ENCODE measurements at places on chromosomes 7 and 10.
A peak's percentile ranks its signal among the peaks of the same experiment; 100 is the strongest.

- no peak for DNase-seq
Measured at GRCh38 chr7:121017586-121017985, 29.1 kb downstream of the CPED1 start.

- no peak for DNase-seq
Measured at GRCh38 chr10:75662715-75663114, 231.3 kb downstream of the LRMDA start.

DNA sequence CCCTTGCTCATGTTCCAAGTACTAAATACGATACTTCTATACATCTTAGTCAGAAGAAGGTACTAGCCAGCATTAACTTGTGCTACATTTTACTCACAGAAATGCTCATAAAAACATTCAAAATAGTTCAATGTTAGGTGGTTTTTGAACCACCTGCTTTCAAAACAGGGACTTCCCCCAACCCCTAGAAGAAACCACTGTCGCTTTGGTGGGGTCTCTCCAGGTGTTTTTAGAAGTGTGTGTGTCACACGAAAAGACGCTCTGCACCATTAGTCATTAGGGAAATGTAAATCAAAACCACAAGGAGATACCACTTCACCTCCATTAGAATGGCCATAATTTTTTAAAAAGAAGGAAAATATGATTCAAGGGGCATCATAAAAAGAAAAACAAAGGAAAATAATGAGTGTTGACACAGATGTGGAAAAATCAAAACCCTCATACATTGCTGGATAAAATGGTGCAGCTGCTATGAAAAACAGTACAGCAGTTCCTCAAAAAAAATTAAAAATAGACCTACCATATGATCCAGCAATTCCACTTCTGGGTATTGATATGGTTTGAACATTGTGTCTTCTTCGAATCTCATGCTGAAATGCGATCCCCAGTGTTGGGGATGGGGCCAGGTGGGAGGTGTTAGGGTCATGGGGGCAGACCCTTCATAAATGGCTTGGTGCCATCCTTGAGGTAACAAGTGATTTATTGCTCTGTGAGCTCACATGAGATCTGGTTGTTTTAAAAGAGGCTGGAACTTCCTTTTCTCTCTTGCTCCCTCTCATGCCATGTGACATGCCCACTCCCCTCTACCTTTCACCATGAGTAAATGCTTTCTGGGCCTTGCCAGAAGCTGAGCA is 74.2 kb downstream of the MALSU1 start:
- peak; percentile 17 for DNase-seq

DNA sequence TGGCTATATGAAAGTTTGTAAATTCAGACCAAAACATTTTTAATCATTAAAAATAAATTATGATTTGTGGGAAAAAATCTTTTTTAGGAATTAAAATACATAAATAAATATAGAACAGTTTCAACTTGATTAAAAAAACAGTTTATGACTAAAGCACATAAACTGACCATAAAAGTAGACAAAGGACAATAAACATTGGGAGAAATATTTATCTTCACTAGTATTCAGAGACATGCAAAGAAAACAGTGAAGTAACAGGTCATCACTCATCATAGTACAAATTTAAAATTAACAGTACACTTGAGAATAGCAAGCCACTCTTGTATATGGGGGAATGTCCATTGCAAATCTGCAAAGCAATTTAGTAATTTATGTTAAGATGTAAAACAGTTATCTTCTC is 28.0 kb upstream of the CELF2 start:
- DNase-seq = no peak

- DNase-seq = no peak
Measured at GRCh38 chr7:127683776-127684681, 32.0 kb downstream of the SND1 start.

GRCh38 chr7:17968791-17969715 is 28.8 kb upstream of the SNX13 start:
- no peak for DNase-seq

- no peak for DNase-seq
Measured at GRCh38 chr7:45580053-45580872, 6.1 kb downstream of the ADCY1 start.

DNA sequence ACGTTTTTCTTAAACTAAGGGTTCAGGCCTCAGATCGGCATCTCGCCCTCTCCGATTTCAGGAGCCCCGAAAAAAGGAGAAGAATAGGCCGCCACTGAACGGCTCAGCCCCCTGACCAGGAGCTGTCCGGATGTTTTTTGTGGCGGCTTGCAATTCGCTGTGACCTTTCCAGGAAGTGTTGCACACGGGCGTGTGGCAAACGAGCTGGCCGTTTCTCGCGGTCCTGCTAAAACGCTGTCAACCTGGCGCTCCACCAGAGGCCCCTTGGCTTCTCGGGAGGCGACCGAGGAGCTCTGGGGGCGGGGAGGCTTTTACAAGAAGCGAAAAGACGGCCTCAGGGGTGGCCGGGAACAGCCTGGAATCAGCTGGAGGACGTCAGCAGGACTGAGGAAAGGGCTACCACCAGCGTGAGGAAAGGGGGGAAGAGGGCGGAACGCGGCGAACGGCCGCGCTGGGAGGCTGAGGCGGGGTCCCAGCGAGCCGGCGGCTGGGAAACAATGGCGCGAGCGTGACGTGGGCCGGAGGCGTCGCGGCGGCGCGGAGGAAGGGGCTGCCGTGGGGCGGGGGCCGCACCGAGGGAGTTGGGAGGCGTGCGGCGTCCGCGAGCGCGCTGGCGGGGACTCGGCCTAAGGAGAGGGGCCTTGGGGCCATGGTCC is 493 bp downstream of the NT5C2 start:
- DNase-seq = peak; percentile 8

DNA sequence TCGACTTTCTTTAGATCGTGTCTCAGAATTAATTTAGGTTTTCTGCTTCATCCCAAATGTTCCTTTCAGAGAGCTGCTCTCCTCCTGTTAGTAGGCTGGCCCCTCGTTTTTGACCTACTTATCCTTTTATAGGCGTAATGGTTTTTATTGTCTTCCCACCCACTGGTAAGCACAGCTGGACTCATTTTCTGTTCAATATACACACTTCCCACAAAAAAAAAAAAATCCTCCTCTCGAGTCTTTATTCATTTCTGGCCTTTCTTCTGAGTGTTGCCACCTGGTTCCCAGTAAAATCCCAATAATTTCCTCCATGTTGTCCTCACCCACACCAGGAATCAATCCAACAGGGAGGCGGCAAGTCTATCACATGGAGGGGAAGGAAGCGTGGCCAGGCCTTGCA is 970.2 kb upstream of the CELF2 start:
- no peak for DNase-seq

DNA sequence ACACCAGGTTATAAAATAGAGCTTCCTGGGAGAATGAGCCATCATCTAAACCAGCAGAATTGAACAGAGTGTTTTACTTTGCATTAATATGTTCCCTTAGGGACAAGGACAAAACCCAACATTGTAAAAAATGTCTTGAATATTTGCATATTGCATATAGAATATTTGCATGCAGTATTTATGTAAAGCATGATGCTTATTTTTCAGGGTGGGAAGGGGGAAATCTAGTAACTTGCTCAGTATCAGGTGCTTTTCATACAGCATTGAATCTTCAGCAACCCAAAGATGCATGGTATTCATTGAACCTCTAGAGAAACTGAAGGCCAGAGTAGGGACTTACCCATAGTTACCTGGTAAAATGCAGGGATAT is 409.2 kb upstream of the ZMIZ1 start:
- DNase-seq = no peak

DNA sequence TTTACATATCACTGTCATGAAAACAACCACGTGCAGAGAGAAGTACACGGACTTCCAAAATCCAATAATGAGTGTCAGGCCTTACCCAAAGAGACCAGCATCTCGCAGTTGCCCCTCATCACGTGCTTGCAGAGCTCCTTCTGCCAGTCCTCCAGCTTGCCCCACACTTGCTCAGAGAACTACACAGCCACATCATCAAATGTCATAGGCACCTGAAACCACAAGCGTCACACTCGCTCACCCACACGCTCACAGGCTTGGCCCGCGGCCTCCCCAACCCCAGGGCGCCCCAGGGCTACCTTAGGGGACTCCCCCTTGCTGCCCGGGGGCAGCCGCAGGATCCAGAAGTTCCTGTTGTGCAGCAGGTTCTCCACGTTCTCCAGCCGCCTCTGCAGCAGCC is 123.4 kb upstream of the ZNF746 start:
- DNase-seq = peak; percentile 21

- DNase-seq = no peak
Measured at GRCh38 chr7:122726881-122727280, 24.2 kb upstream of the RNF148 start.

DNA sequence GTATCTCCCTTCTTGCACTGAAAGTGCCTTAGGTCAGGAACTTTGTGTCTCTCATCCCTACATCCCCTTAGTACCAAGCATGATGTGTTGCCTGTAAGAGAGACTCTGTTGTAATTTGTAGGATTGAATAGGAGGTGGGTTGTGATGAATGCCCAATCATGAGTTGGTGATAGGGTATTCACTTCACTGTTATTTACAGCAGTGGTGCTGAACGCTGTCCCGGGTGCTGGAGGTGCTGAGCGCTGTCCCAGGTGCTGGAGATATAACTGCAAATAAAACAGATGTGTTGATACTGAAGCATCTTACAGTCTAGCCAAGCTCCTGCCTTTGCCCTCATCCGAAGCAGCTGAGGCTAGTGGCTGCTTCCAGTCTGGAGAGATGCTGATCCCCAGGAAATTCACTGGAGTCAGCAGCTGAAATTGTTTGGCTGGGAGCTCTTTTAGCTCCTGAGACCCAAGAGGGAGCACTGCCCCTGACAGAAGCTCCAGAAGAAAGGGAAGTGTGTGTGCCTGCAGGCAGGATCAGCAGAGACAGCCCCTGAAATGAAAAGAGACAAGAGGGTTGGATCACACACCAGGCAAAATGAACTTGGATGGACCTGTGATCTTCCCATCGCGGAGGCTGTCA is 183.4 kb downstream of the SORCS3 start:
- no peak for DNase-seq

DNA sequence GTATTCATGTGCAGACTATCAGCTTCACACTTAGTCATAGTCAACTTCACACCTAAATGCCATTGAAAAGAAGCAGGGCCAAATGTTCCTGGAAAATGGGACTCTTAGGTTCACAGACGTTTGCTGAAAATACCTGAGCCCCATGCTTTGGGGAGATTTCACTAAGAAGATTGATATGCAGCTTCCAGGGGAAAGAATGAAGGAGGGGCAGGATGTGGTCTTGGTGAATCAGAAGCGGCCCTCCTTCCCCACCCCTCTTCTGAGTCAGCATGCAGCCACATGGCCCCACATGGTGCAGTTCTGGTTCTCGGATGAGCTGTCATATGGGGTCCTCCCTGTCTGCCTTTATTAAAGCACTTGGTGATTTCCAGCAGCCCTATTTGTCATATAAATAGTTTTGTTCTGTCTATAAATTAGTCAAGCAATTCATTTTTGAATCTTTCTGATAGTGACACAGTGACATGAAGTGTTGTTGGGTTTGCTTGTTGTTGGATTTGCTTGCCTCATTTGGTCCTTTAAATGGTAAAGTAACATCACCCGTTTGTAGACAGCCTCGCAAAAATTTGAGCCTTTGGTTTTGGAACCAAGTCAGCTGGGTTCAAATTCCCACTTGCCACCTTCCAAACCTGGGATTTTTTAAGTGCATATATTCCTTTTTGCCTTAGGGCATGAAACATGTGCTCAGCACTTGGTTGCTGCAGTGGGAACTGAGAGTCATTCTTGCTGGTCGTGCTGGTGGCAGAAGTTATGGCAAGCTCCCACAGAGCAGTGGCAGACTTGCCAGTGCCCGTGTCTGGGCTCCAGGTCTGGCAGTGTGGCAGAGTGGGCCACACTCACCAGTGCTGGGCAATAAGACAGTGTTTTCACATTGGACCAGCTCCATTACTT is 68.1 kb upstream of the CDK6 start:
- peak; percentile 60 for DNase-seq

- DNase-seq = no peak
Measured at GRCh38 chr10:34666008-34666704, 148.9 kb downstream of the PARD3 start.

DNA sequence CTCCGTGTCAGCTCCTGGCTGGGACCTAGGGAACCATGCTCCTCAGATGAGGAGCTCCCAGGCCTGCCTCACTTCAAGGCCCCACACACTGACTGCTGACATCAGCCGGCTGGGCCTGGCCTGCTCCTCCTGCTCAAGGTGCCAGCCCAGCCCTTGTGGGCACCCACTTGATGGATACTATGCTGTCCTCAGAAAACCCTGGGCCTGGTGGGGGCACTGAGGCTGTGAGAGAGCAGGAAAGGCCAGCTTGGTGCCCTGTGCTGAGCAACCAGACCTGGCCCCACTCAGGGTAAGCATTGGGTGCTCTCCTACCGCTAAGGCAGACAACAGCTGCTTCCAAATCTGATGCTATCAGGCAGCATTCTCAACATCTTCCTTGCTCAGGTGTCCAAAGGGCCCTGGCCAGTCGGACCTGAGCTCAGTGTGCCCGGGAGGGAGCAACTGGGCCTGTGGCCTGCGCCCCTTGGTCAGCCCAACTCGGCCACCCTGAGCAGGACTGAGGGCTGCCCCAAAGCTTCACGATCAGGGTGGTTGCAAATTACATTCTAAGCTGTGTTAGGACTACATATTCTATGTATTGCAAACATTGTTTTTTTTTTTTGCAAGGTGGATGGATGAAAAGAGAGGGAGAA is 21.9 kb upstream of the ANTXRL start:
- DNase-seq = no peak

GRCh38 chr7:85094046-85094725 is 92.7 kb downstream of the SEMA3D start:
- no peak for DNase-seq

DNA sequence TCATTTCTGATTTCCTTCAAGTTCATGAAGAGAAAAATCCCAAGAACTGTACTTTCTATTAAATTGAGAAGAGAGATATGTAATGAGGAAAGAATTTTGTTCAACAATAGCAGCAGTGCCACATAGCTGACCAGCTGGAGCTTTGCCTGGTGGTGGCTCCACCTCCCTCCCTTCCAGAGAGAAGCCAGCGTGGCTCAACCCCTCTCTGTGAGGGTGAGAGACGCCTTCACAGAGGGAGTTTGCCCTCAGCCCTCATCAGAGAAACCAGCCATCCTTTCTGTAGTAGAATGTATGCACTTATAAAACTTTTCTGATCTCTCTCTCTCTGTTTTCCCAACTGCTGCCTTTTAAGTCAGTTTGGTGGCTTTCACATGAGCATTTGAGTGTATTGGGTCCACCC is 20.5 kb upstream of the COL1A2 start:
- DNase-seq = no peak

DNA sequence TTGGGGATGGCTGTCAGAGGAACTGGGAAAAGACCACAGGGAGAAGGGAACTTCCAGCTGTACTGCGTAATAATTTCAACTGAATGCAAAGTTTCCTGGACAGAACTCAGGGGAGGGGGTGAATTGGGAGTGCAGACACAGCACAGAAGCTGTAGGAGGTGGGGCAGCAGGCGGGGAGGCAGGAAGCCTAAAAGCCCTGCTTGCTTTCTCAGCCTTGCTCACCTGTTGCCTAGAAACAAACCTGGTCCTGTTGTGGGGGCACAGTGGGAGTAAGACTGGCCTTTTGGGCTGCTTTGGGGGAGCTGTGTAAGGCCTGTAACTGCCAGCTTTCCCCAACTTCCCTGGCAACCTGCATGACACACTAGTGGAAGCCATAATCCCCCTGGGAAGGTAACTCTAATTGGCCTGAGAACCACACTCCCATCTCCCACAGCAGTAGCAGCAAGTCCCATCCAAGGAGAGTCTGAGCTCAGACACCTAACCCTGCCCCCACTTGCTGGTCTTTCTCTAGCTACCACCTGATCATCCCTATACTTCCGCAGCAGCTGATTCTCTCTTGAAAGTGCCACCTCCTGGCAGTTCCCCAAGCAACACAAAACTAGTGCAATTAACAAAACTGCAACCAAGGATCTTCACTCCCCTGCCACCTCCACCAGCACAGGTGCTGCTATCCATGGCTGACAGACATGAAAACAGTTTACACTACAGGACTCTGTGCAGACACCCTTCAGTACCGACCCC is 1239.3 kb downstream of the SORCS1 start:
- no peak for DNase-seq
